HCT116 (cell line): ENCODE measurements at places on chromosomes 1 and 21.

DNA sequence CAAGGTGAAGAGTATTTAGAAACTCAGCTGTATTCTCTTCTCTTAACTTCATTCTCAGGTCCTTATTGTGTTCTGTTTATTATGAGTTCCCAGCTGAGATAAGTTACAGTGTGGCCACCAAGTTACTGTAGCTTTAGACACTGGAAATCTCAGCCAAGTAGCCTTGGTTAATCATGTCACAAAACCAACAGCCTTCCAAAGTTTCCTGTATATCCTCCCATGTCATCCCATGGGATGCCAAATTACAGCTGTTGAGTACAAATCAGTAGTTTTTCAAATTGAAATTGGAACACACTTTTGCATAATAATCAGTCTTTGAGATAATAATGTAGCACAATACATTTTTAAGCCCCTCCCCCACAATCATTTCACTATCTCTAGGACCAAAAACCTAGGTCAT, 10.7 kb downstream of the ADAMTS5 start:
- no peaks in the 10 kb centered on the region for H3K4me1 ChIP-seq
- no peaks in the 10 kb centered on the region for H3K36me3 ChIP-seq
- no peak overlapping the region for H3K27ac ChIP-seq

DNA sequence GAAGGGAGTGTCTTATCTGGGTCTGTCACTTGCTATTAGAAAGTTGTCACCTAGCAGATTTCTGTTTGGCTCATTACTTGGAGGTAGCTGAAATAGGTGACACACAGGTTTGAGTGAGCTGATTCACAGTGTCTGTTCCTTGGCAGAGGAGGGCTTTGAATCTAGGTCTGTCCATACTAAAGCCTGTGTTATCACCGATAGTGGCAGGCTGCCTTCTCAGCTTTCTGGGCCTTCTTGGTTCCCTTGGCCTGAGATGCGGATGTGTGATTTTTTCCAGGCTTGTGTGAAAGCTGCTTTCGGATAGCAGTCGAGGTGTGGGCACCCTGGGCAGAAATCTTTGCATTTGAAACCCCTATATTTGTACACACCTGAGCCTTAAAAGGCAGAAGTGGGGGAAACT, 73.9 kb downstream of the ACTL8 start:
- H3K4me1 ChIP-seq = no peaks in the 10 kb centered on the region
- no peak overlapping the region for H3K27ac ChIP-seq
- no peak for DNase-seq
- H3K4me3 ChIP-seq = no peak overlapping the region

DNA sequence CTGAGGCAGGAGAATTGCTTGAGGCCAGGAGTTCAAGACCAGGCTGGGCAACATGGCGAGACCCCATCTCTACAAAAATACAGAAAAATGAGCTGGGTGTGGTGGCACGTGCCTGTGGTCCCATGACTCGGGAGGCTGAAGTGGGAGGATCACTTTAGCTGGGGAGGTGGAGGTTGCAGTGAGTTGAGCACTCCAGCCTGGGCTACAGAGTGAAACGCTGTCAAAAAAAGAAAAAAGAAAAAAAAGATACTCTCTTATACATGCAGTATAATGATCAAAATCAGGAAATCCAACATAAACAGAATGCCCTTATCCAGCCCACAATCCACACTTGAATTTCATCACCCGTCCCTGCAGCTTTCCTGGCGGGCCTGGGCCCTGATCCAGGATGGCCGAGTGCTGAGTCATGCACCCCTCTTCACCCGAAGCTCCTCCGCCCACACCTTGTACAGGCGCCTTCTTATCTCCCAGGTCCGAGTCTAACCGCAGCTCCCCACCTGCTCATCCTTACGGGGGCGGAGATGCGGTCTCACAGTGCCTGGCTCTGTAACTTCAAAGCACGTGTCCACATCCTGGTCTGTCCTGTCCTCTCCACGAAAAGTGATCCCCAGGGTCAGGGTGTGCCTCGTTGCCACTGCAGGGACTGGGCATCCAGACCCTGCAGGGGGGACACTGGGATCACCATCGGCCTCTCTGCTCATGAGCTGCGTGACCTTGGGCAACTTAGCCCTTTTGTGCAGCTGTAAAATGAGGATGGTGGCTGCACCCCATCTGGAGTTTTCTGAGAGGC, 120.2 kb upstream of the SLC45A1 start:
- H3K27ac ChIP-seq = peak overlapping the region; percentile 91
- H3K4me3 ChIP-seq = no peak overlapping the region
- H3K27me3 ChIP-seq = no peaks in the 10 kb centered on the region
- peak; percentile 97 for DNase-seq

DNA sequence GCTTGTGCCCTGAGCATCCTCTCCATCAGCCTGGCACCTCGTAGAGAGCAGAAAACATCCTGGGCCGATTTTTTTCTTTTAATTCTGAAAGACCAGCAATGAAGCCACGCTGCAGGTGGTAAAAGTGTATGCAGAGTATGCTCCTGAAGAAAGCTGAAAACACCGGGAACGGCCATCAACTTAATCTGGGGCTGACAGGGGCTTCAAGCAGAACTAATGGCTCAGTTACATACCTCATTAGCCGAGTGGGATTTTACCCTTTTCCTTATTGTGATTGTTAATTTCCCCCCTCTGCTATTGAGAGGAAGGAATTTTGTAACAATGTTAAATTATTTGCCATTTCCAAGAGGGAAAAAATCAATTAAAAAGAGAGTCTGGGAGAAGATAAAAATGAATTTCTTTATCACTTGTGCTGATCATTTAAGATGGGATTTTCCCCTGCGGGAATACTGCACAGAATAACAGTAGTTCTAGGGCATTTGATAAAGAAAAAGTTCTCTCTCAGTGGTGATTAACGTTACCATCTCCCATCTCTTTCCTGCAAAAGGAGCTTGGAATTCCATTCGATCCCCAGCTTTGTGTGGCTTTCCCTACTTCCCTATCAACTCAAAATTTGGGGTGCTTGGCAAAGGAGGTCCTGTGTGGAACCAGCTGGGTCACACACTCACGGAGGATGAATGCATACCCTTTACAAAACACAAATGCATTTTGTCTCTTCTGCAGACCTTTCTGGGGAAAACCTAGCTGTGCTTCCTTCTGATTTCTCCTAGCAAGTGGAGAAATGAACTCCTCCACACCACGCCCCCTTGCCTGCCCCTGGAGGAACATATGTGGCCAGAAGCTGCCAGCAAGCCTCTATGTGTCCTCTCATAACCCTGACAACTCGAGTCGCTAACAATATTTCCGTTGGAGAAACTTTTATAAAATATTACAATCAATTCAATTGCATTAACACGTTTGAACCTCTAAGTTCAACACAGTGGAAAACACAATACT, 70.9 kb downstream of the RRAGC start:
- H3K27me3 ChIP-seq = peaks cover 6% of the 10 kb centered on the region; the same call in 1 of the 2 replicates
- no peaks in the 10 kb centered on the region for H3K36me3 ChIP-seq
- no peak overlapping the region for H3K4me3 ChIP-seq
- H3K4me1 ChIP-seq = peaks cover 26% of the 10 kb centered on the region
- no peak for DNase-seq

- H3K27me3 ChIP-seq = no peaks in the 10 kb centered on the region
- H3K36me3 ChIP-seq = no peaks in the 10 kb centered on the region
- DNase-seq = no peak
- H3K27ac ChIP-seq = no peak overlapping the region
These were observed 13.9 kb downstream of the S1PR1 start for GRCh38 chr1:101250656-101251272.

- H3K36me3 ChIP-seq = no peaks in the 10 kb centered on the region
- no peak overlapping the region for H3K4me3 ChIP-seq
- H3K4me1 ChIP-seq = no peaks in the 10 kb centered on the region
- no peak for DNase-seq
- H3K27me3 ChIP-seq = no peaks in the 10 kb centered on the region
- H3K27ac ChIP-seq = no peak overlapping the region
These were observed 14.1 kb downstream of the C1orf87 start for GRCh38 chr1:60059468-60059867.

- no peaks in the 10 kb centered on the region for H3K4me1 ChIP-seq
- no peak overlapping the region for H3K4me3 ChIP-seq
- H3K36me3 ChIP-seq = no peaks in the 10 kb centered on the region
- H3K27ac ChIP-seq = no peak overlapping the region
These were observed 47.8 kb downstream of the FMN2 start for GRCh38 chr1:240139511-240139910.

- H3K4me3 ChIP-seq = no peak overlapping the region
- no peaks in the 10 kb centered on the region for H3K27me3 ChIP-seq
- no peak for DNase-seq
- H3K27ac ChIP-seq = no peak overlapping the region
- H3K4me1 ChIP-seq = no peaks in the 10 kb centered on the region
These were observed 76.8 kb upstream of the UBE2U start for GRCh38 chr1:64126581-64126980.

DNA sequence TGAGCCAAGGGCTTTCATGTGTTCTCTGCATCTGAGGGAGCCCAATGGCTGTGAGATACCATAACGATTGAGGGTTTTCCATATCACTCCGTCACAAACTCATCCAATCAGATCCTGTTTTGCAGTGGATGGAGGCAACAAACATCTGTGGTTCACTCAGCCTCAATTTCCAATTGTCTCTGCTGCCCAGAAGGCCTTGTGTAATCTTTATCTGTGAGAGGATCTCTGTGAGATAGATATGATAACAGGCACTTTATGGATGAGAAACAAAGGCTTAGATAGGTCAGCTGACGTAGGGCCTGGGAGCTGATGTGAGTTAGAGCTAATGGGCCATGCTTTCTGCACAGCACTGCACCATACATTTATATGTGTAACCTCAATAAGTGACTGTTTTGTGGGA, 3.3 kb upstream of the MTARC1 start:
- no peak for DNase-seq
- no peaks in the 10 kb centered on the region for H3K36me3 ChIP-seq
- H3K27ac ChIP-seq = no peak overlapping the region
- no peaks in the 10 kb centered on the region for H3K27me3 ChIP-seq
- H3K4me3 ChIP-seq = no peak overlapping the region

DNA sequence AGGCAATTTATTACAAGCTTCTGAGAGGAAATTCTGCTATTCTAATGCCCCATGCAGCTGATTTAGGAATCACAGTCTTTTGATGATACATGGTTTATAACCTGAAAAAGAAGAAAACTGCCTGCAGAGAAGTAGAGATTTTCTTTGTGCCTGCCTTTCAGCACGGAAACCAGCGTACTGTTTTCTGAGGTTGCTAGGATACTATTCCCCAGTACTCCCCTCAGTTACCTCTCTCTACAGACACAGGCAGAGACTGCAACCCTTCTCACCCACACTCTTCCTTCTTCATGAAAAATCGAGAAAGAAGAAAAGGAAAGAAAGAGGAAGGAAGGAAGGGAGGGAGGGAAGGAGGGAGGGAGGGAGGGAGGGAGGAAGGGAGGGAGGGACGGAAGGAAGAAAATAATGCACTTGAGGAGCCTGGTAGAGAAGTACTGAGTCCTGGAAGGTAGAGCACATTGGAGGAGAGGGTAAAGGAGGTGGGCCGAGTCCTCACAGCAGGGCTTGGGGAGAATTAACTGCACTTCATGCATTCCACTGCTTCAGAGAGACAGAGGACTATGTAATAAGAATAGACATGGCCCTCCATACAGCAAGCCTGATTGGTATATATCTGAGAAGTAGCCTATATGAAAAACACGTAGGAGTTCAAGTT, 21.9 kb downstream of the RGS2 start:
- peaks cover 10% of the 10 kb centered on the region; the same call in 1 of the 2 replicates for H3K4me1 ChIP-seq
- no peaks in the 10 kb centered on the region for H3K36me3 ChIP-seq
- DNase-seq = no peak
- H3K27me3 ChIP-seq = no peaks in the 10 kb centered on the region
- no peak overlapping the region for H3K27ac ChIP-seq

GRCh38 chr1:21564521-21565095, 55.4 kb downstream of the ALPL start:
- no peaks in the 10 kb centered on the region for H3K27me3 ChIP-seq
- H3K4me1 ChIP-seq = no peaks in the 10 kb centered on the region
- DNase-seq = no peak
- H3K36me3 ChIP-seq = no peaks in the 10 kb centered on the region

GRCh38 chr21:29033301-29033700, 8.8 kb downstream of the USP16 start:
- no peak for DNase-seq
- H3K4me1 ChIP-seq = no peaks in the 10 kb centered on the region
- H3K27me3 ChIP-seq = no peaks in the 10 kb centered on the region
- H3K27ac ChIP-seq = no peak overlapping the region

DNA sequence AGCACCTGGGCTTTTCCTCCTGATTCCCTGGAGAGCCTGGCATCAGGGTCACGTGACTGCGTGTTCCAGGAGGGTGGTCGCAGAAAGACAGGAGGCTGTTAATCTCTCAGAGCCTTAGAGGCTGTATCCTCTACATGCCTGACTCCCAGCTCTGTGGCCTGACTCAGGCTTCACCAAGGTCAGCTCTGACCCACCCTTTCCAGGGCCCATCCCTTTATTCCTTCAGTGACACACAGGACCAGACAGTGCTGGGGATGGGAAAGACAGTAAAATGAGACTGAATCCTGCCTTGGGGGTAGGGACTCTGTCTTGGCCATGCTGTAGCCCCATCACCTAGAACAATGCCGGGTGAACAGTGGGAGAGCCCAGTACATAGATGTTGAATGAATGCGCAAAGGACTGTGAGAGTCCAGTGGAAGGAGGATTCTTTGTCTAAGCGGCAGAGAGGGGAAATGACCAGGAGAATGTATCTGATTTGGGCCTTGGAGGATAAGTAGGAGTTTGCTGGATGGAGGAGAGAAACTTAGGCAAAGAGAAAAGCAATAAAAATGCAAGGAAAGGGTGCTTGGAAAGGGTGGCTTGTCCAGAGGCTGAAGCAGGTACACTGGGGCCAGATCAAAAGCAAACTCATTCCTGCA, 33.0 kb downstream of the EPHX1 start:
- no peaks in the 10 kb centered on the region for H3K27me3 ChIP-seq
- no peak for DNase-seq
- H3K27ac ChIP-seq = no peak overlapping the region
- H3K4me3 ChIP-seq = no peak overlapping the region
- H3K36me3 ChIP-seq = no peaks in the 10 kb centered on the region

GRCh38 chr21:42562816-42563215, 49.2 kb downstream of the SLC37A1 start:
- no peaks in the 10 kb centered on the region for H3K4me1 ChIP-seq
- DNase-seq = no peak
- no peaks in the 10 kb centered on the region for H3K36me3 ChIP-seq
- H3K4me3 ChIP-seq = no peak overlapping the region
- H3K27me3 ChIP-seq = no peaks in the 10 kb centered on the region
